ENCODE measurements at places on chromosomes 3 and 15. TPM values are rescaled to one million over a fixed set of nuclear protein-coding genes. Genes with fewer than 3 reads are reported as not detected.

The RCN2 gene
- total RNA-seq: 76.8 TPM

The MYLK gene
- 57.8 TPM for total RNA-seq

The LIPC gene
- total RNA-seq: 0.12 TPM

The STAC gene
- 7.4 TPM for total RNA-seq

The COL6A5 gene
- total RNA-seq: 0.05 TPM

The ACP3 gene
- not detected for total RNA-seq

The FBN1 gene
- total RNA-seq: 171 TPM
